Amygdala (tissue), 56 donors: ENCODE measurements at places on chromosomes 4 and X.

GRCh38 chrX:114766541-114766940 is 182.7 kb downstream of the HTR2C start:
- DNase-seq: no peak

DNA sequence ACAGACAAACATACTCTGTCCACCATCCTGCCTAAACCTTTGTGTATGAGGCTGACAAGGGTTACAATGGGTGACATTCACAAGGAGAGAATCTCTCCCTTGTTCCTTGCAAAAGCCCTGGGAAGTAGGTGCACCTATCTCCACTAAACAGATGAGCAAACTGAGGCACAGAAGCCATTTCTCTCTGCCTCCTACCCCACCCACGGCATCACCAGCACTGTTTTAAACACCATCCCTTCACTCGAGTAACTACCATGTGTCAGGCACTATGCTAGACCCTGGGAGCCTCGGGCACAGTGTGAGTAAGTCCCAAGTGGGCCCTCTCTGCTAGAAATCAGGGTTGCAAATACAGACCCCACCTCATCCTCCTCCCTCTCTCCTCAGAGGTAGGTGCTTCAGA is 899 bp downstream of the LYAR start:
- DNase-seq: no peak

DNA sequence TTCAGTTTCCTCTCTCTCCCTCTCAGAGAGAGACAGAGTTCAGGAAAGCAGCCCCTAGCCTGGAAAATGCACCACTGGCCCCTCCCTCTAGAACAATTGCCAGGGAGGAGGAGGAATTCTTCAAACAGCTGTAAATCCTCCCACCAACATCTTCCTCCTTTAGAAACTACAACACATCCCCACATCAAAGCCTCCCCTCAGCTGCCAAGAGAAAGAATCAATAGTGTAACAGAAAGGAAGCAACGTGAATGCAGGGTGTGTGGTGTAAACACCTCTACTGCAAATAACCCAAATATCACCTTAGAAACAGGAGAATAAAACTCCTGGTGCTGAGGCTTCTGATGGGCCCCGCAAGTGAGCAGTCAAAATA is 249.9 kb upstream of the GATB start:
- no peak for DNase-seq

DNA sequence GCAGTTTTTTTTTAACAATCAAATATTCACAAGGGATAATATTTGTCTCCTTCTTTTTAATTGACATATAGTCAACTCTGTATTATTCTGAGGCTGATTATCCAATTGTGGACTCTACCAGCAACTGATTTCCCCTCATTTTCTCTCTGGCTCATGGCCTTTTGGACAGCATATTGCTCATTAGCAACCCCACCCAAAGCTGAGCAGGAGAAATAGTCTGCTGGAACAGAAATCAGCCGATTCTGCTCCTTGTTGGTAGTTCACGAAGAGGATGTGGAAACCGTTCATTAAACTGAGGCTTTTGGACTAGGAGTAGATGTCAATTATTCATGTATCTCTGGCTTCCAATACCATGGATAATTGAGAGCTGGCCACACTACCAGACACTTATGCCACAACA is 428.4 kb upstream of the INTU start:
- DNase-seq: no peak

DNA sequence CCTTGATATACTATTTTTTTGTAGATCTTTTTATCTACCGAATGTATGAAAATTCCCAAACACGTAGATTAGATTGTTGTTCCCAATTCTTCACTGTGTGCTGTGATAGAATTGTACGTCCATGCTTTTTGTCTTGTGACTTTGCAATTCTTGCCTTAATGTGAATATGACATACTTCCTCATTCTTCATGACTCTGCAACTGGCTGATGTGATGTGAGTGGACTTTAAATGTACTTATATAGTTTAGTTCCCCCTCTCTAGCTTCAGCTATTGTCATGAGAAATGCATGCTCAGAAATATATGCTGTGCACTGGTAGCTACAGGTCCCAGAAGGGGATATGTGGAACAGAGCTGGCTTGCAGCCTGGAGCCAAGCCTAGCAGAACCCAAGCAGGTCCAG is 89.4 kb downstream of the FTHL17 start:
- DNase-seq: no peak

DNA sequence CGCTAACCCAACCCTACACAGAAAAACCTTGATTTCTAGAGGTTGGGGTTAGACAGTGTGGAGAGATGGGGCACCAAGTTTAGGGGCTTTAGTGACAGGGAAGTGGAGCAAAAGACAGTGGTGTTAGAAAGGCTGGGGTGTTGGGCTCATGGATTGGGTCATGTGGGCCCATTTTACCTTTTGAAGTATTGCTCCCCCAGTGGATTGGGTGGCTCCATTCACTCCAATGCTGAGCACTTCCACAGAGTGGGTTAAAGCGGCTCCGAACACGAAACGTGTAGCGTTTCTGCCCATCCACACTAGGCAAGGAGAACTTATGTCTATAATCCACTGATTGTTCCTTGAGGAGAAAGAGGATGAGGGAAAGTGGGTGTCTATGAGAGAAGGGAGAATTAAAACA is 2.3 kb downstream of the IL2RG start:
- DNase-seq: no peak

GRCh38 chr4:140635606-140636005 is 66.8 kb upstream of the UCP1 start:
- no peak for DNase-seq

GRCh38 chr4:189032606-189033338 is 893.5 kb downstream of the TRIML1 start:
- no peak for DNase-seq
